Substantia nigra (tissue), 51 donors: ENCODE measurements at places on chromosomes 12 and 14.

GRCh38 chr12:102847131-102847530 is 69.9 kb downstream of the PAH start:
- no peak for DNase-seq

- no peak for DNase-seq
Measured at GRCh38 chr14:90773196-90773486, 43.1 kb downstream of the TTC7B start.

GRCh38 chr12:11855983-11856374 is 206.5 kb downstream of the ETV6 start:
- DNase-seq, result no peak

- DNase-seq, result no peak
Measured at GRCh38 chr12:57575771-57576612, 15.0 kb upstream of the PIP4K2C start.

DNA sequence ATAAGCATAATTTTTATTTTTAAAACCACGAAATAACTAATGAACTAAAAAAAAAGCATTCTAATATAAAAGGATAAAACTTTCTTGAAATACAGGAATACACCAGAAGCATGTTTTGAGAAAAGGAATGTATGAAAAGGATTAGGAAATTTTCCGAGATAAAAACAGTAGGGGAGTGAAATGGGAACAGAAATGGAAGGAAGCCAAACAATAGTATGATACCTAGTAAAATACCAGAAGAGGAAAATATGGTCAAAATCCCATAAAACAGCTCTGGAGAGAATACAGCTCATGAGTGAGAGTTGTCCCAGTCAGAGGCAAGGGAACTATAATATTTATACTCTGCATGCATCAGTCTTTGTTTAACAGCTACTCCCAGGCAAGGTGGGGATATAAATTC is 1016.2 kb downstream of the SLC6A15 start:
- DNase-seq, result no peak

- no peak for DNase-seq
Measured at GRCh38 chr14:77183896-77184295, 2.3 kb downstream of the TMEM63C start.

DNA sequence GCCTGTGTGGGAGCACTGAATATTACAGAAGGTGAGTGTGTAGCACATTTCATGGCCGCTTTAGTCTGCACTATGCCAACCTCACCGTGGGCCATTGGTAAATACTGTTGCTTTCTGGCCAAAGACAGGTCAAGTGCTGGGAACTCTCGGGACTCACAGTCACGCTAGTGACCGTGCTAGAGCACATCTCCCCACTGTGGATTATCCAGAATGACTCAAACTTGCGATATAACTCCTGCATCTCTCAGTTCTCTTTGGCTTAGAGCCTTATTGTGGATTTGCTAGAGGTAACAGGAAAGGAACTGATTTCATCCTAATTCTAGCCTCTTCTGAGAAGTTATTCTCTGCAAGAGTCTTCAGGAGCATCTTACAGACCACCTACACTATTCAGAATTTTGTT is 86.5 kb downstream of the DAD1 start:
- no peak for DNase-seq

DNA sequence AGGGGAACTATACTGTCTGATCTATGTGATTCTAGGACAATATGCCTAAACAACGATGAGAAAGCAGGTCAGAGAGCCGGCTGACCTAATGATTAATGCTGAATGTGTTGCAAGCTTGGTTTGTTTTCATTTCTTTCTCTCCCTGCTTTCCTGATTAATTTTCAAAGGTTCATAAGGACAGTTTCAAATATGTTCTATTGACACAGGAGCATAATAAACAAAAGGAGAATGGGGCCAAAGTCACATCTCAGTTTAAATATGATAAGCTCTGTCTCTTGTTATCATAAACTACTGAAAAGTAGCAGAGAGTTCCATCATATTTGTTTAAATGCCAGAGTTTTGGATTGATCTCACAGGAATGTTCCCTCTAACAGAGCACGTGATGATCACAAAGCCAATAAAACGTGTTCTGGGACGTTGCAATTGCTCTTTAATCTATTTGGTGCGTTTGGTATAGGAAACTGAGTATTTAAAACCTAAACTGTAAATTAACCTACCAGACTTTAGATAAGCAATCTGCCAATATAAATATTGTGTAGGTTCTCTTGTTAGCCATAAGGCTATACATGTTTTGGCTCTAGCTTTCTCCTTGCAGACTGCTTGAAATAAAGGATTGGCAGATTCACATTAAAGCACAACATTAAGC is 3.7 kb upstream of the HSD17B6 start:
- no peak for DNase-seq

DNA sequence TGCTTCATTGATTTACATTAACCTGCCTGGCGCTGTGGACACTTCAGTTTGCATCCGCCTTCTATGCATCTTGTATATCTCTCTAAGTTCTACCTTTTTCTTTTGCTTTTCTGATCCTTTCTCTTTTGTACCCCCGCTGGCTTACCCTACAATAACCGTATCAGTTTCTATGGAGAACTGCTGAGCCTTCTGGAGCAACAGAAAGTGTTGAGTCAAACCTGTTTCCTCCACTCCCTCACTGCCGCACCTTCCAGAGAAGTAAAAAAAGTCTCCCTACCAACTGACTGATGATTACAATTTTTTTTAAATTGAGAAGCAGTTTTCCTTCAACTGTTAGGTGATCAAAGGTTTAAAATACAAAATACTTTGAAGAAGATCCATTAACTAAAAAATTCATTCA is 17.4 kb downstream of the EXD2 start:
- no peak for DNase-seq

DNA sequence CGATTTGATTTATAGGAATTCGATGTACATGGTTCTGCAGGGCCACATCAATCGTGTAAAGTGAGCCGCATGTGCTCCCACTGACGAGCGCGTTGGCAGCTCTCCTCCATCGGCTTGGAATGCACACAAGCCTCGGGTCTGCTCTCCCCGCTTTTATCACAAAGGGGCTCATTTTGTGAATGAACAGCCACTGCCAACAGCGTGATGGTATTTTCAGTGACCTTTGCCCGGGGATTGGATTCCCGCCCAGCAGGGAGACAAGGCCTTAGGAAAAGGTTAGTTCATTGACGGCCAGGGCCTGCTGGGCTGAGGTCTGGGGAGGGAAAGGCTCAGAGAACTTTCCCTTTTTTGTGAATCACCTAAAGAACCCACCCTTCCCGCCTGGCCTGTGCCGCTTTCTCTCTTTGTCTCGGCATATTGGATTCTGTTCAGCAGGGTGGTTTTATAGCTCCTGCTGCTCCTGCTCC is 232.1 kb downstream of the MSRB3 start:
- DNase-seq, result peak; percentile 8

DNA sequence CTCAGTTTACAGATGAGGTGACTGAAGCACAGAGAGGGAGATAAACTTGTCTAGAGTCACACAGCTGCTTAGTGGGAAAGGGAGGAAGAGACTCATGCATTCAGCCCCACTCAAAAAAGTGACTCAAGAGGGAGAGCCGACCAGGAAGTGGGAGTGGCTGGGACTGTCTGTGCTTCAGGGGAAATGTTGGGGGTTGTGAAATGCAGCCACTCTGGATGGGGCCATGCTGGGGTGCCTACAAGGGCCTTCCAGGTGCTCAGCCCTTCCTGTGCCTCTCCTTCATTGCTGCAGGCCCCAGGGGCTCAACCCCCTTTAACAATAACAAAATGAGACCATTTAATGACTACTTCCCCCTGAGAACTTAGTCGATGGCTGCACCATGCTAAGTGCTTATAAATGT is 41.8 kb downstream of the CACNA1C start:
- DNase-seq, result no peak

GRCh38 chr14:96341323-96341722 is 21.8 kb downstream of the ATG2B start:
- no peak for DNase-seq

DNA sequence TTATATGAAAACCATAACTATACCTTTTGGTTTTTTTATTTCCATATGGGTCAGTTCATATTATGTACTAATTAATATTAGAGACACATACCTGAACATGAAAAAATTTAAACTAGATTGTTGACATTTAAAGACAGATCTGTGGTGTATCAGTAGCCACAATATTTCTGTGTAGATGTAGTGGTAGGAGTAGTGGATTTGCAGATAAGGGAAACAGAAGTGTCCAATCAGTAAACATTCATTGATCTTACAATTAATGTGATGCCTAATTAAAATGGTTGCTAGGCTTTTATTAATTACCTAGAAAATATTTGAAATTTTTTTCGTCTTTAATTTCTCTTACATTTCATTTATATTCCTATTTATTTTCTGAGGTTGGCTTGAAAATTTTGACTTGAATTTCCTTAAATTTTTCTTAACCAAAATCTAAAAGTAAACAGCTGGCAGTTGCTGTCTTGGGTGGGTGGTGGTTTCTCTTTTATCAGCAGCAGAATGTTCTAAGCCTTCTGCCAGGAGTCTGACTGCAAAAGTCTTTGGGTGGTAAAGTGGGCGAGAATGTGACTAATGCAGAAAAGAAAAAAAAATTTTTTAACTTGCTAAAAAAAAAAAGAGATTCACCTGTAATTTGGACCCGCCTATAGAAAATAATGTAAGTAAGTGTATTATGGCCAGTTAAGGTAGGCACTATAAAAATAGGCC is 2.4 kb downstream of the FGFR1OP2 start:
- no peak for DNase-seq

GRCh38 chr12:69929531-69929930 is 104.5 kb downstream of the MYRFL start:
- no peak for DNase-seq

GRCh38 chr12:117148642-117149041 is 41.6 kb downstream of the FBXO21 start:
- no peak for DNase-seq

- DNase-seq, result no peak
Measured at GRCh38 chr14:94675036-94675435, 62.8 kb downstream of the SERPINA3 start.

GRCh38 chr14:67486890-67487289 is 1.6 kb downstream of the TMEM229B start:
- DNase-seq, result no peak

- no peak for DNase-seq
Measured at GRCh38 chr12:7352661-7353060, 48.8 kb downstream of the ACSM4 start.

DNA sequence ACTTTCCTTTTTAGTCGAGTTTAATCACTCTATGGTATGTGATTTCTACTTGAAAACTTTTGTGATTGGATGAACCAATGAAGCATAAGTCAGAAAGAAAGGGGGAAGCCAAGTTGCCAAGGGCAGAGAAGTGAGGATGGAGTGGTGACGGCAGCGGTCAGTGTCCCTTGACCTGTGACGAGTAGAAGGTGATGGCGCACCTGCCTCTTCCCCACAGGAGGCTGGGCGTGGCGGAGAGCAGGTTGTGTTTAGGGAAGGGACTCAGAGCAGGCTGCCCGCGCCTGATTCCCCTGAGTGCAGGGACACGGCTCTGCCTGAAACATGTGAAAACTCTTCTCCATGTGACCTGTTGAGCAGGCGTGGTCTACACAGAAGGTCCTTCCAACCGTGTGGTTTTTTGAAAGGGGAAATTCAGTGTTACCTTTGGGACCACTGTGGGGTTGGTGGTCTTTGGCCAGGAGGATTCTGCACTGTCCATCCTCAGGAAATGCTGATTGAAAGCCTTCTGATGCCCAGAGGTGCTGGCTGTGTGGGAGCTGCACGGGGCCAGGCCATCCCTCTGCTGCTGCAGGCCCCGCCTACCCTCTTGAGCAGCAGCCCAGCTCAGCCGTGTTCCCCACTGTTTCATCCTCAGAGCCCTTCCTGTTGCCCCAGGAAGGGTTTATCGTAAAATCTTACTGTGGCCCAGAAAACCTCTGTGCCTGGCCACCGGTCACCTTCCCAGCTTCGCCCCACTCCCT is 23.5 kb upstream of the AMN start:
- no peak for DNase-seq

- no peak for DNase-seq
Measured at GRCh38 chr12:78698747-78699146, 165.8 kb upstream of the SYT1 start.
